HS-27A (cell line): ENCODE measurements at places on chromosomes 3 and 15.
A peak's percentile ranks its signal among the peaks of the same experiment; 100 is the strongest.

- no peak for DNase-seq
Measured at GRCh38 chr3:99269606-99270351, 368.3 kb upstream of the DCBLD2 start.

DNA sequence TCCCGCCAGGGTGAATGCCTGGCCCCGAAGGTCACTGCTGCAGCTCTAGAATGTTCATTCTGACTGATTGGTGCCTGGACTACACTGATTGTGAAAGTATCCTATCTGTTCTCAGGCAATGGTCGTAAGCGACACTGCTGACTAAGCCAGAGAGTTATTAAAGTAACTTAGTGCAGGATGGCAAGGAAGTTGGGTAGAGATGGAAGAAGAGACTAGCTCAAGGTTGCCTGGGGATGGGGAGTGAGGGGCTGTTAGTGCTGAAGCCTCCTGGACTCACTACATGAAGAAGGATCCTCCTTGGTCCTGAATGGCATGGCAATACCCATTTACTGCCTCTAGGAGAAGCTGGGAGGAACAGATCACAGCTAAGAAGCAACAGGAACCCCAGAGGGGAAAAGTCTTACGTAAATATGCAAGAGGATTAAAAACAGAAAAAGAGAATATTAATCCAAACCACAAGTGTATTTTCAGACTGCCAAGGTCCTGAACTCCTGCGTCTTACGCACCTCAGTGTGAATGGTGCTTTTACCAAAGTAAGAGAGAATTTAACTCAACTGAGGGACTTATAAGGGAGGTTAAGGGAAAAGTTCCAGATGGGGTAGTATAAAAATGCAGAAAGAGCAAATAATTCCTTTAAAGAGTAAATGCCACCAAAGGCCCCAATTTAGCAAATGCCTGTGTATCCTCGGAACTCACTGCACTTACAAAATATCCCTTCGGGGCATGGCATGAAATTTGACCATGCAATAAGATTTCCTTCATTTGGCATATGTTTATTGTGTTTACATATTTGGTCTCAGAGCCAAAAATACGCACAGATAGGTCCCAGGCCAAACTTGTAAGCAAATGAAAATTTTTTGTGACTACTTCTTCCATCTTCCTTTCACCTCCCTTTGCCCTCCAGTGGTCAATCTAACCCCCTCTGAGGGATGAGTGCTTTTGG is 64.0 kb upstream of the DGKG start:
- no peak for DNase-seq

DNA sequence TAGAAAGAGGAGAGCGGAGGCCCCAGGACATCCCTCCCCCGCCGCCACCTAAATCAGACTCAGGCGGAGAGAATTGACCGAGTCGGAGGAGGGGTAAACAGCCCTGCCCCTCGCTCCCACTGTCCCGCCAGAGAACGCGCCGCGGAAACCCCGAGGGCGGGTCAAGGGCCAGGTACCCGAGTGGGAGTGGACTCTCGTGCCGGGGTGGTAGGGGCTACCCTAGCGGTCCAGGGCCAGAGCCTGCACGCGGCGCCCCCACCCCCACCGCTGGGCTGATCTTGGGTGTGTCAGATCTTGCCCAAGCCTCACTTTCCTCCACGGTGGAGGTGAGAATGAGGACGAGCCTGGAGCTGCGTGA is 19.0 kb downstream of the SPATA12 start:
- DNase-seq: no peak

DNA sequence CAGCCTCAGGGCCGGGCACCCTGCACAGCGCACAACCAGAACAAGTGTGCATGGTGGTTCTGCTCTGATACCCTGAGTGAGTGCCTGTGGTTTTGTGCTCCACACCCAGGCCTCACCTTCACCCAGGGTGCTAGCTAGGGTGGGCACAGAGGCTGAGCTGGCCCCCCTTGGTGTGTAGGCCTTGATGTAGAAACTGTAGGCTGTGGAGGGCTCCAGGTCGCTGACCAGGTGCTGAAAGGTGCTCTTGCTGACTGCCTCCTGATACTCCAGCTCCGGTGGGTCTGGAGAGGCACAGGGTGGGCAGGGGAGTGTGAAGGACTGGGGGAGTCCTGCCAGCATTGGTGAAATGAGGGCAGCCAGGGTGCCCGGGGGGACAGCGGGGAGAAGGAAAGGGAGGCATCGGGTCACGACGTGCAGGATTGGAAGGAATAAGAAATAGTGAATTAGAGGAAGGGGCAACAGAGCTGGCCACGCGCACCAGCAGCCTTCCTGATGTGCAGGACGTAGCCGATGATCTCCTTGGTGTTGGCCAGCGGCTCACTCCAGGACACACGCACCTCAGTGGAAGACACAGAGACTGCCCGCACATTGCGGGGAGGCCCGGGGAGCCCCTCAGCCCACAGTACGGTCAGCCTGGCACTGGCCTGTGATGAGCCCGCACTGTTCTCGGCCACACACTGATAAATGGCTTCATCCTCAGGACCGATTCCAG is 26.6 kb downstream of the RNU5B-1 start:
- no peak for DNase-seq

- DNase-seq: no peak
Measured at GRCh38 chr3:72699631-72700030, 148.6 kb downstream of the SHQ1 start.

DNA sequence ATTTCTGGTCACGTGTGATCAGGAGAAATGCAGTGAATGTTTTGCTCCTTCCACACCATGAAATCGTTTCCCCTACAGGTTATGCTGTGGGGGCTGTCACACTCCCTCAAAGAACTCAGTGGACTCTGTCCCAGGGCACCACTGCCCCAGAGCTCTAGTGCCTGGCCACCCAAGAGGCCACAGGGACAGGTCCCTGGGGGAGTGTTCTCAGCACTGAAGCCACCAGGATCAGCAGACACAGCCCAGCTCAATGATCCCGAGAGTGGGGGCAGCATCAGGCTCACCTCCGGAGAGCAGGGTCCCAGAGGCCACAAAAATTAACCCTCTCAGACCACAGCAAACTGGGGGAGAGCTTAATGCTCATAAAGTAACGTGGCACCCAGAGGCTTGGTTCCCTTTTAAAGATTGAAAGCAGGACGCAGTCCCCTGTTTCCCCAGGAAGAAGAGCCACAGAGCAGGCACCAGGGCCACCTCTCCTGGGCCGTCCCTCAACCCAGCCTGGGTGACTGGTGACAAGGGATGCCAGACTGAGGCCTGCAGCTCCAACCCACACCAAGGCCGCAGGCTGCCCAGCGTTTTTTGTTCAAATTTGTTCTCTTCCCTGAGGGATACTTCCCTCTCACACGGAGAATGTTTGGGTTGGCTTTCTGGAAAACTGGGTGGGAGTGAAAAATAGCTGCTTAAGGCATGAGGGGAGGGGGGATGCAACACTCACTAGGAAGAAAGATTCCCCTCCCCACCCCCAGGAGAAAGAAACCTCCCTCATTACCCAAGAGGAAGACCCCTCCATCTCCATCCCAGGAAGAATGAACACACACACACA is 123.3 kb upstream of the IGF1R start:
- no peak for DNase-seq

GRCh38 chr3:133209871-133210550 is 171.8 kb downstream of the TMEM108 start:
- no peak for DNase-seq

- no peak for DNase-seq
Measured at GRCh38 chr3:143977341-143978262, 6.0 kb downstream of the DIPK2A start.

DNA sequence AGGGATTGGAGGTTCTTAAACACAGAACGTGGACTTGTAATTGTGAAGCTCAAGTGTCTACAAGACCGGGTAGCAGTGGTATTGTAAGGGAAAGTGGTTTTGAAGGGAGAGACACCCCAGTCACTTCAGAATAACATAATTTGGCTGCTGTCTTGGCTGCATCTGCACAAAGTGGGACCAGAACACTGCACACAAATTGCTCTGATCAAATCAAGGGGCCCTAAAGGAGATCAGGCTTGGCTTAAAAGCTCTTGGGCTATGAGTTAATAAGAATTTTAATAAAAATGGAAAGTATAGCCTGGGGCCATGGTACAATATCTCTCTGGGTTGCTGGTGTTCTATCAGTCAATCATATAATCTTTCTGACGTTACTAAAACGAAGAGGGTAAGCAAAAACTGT is 356.1 kb upstream of the ICE2 start:
- DNase-seq: no peak

DNA sequence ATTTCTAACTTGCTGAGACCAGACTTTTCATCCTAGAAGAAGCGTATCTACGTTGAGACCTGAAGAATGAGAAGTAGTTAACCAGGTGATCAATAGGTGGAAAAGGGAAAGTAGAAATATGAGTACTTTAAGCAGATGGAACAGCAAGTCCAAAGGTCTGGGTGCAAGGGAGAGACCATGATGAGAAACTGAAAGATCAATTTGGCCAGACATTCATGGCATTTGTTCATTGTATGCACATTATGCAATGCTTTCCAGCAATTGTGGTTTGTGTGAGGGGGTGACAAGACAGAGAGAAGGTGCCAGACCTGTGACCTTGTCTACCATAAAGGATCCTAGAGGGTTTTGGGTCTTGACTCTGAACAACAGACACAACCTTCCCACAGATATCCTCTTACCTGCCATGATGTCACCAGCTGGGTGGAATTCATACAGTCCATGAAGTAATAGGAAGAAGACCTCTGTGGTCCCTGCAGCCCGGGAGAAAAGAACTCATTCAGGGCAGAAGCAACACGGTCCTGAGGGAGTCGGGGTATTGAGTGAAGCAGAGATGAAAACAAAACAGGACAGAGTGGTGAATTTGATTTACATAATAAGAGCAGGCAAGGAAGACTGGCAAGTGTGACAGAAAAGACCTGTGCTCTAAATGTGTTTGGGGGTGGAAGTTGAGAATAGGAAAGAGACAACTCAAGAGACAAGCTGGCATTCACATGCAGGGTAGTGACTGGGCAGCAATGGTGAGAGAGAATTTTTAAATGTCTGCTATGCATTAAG is 63.4 kb upstream of the PSMD6 start:
- no peak for DNase-seq

DNA sequence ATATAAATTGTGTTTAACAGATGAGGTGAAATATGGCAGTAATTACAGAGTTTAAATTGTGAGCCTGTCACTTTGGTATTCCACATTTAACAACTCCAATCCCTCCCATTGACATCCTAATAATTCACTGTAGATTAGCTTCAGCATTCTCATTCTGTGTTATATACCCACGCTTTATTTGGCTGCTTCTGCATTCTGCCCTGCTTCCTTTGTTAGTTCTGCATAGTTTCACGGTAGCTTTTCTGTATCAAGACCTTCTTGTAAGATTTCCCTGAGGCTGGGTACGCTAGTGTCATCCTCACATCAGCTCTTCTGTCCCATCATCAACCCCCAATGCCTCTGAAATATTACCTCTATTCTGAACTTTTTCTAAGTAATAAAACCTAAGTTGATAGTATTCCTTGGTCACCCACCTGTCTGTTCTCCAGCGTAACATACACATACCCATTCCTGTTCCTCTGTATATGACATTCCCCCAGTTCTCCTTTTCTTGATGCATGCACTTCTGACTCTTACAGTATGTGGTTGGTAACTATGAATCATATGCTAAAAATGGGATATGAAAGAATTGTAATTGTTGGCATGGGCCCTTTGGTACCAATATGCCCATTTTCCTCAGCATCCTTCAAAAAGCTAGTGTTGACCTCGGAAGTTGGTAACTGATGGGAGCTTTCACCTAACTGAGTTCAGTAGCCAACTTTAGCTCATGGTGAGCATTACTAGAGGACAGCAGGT is 171.2 kb downstream of the KLHL25 start:
- no peak for DNase-seq

DNA sequence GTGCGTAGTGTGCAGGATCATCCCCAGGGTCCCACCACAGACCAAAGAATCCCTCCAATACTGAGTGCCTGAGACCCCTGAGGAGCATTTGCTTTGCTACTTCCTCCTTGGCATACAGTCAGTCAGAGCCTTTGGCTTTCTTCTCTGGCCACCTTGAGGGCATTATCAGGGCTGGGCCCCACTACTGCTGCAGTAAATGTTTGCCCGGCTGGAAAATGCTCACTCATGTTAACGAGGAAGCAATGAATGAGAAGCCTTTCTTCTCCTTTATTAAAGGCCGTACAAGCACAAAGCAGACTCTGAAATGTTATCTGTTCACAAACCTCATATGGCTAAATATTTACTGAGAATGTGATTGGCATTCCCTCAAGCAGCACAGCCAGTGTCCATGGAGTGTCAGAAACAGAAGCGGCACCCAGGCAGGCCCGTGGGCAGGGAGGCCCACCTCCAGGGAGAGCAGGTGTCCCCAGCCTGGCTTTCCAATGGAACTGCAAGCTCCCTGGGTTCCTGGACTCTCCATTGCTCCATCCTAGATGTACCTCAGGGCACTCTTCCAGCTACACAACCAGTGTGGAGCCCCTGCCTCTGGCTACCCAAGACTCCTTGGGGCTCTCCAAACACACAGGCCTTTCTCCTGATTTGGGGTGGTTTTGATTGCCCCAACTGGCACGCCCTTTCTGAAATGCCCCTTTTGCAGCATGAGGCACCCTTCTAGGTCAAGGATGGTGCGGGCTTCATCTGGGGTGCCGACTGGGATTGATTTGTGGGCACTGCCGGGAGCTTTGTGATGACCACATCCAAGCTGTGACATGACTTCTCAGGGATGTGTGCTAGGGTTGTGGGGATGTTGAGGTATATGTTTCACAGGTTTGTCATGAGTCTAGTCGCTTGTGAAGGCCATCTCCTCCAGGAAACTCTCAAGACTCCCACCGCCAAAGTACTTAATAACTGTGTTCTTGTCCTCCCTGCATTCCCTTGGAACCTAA is 195.6 kb downstream of the FAM43A start:
- DNase-seq: no peak

GRCh38 chr3:40661284-40661683 is 136.5 kb downstream of the ZNF621 start:
- DNase-seq: no peak

- DNase-seq: peak; percentile 95
Measured at GRCh38 chr15:67080900-67081431, 15.6 kb downstream of the SMAD3 start.

GRCh38 chr3:72041076-72041475 is 256.1 kb upstream of the PROK2 start:
- no peak for DNase-seq

GRCh38 chr3:30370681-30371271 is 235.6 kb upstream of the TGFBR2 start:
- peak; percentile 46 for DNase-seq

DNA sequence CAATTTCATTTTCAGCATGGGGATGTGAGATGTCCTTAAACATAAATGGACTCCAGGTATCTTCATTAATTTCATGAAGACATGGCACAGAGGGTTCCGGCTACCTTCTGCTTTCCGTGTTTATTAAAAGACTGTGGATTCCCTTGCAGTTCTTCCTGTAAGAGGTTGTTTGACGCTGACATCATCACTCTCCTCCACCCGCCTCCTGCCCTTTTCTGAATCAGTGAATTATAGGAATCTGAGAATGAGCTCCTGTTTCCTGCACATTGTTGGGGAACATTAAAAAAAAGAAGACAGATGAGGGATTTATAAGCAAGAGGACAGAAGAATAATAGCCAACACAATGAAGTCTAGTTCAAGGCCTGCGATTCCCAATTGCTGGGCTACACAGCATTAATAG is 191.3 kb downstream of the LPP start:
- no peak for DNase-seq

GRCh38 chr3:119380697-119381096 is 82.7 kb downstream of the TMEM39A start:
- DNase-seq: no peak

- no peak for DNase-seq
Measured at GRCh38 chr15:74545086-74545485, 4.1 kb downstream of the ARID3B start.
